ENCODE measurements at places on chromosomes 1 and 21.
A peak's percentile ranks its signal among the peaks of the same experiment; 100 is the strongest.

DNA sequence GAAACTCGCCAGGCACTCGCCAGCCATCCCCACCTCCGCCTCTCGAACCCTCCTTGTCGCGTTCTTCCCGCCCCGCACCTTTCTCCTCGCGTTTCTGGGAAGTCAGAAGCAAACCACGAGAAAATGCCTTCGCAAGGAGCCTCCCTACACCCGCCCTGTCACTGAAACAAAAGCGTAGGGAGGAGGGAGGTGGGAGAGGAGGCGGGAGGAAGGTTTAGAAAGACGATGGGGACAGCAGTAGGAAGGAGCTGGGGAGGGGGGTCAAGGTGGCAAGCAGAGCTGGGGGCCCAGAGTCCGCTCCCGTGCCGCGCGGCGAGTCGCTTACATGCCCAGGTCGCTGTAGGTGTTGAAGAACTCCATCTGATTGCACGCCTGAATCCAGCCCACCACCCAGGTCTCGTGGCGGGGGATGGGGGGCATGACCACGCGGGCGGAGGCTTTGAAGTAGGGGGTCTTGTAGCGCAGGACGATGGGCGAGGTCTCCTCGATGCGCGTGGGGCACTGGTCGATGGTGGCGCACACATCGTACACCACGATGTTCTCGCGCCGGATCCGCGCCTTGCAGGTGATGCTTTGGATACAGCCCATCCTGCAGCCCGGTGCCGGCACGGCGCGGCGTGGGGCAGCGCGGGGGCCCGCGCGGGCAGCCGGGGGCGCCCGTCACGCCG is 1.0 kb downstream of the FAM78B start:
- DNase-seq: peak; percentile 12

GRCh38 chr1:103256490-103256889 is 148.2 kb upstream of the COL11A1 start:
- no peak for DNase-seq

GRCh38 chr21:42309753-42310213 is 5.4 kb downstream of the TFF3 start:
- DNase-seq: peak; percentile 68

- DNase-seq: no peak
Observed at GRCh38 chr1:235749755-235750300, 100.2 kb upstream of the GNG4 start.

DNA sequence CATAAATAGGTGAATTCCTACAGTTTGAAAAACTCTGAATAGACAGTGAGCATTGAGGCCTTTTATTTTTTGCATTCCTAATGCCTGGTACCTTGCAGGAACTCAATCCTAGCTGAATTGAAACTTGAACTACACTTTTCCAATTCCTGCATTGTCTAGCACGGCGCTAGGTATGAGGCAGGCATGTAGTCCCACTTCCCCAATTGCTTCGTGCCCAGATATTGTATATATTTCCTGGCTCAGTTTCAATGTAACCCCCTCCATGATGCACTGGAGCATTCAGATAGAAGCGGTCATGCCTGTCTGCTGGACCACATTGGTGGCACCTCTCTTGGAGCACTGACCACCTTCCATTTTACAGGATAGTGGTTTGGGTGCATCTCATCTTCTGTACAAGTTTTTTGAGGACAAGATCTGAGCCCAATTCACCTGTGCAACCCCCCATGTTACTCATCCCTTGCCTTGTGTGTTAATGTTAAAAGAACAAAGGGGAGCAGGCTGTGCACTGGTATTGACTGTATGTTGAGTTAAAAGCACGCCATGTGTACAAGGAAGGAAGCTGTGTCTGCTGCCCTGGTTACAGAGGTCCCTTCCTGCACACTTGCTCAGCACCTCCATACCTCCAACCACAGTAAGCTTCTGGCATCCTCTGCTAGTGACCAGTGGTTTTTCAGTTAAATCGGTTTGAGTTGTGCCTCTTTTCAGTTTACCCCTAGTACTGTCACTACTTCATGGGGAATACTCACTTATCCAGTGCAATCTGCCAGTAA is 10.0 kb upstream of the RAB7B start:
- no peak for DNase-seq

- no peak for DNase-seq
Observed at GRCh38 chr1:247211339-247211738, 39.5 kb upstream of the ZNF124 start.

GRCh38 chr1:95229037-95229436 is 5.0 kb upstream of the RWDD3 start:
- DNase-seq: no peak

GRCh38 chr1:205474571-205474970 is 18.7 kb upstream of the BLACAT1 start:
- DNase-seq: no peak

DNA sequence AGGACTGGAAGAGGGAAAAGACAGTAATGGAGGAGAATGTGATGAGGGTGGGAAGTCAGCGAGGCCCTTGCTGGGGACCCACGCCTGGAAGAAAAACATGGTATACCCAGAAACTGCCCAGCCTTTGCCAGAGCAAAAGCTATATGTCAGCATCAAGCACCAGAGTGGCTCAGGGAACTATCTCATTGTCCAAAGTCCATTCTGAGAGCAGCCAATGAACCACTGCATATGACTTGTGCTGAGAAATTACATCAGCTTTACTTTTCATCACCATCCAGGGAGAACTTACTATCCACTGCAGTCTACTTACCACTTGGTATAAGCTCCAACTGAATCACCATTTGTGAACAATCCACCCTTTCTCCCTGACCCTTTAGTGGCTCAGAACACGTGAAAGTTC is 148.1 kb downstream of the TTLL7 start:
- DNase-seq: no peak

GRCh38 chr1:210588357-210588756 is 259.7 kb downstream of the HHAT start:
- DNase-seq: no peak

- no peak for DNase-seq
Observed at GRCh38 chr1:231418741-231419107, 3.4 kb downstream of the EGLN1 start.

DNA sequence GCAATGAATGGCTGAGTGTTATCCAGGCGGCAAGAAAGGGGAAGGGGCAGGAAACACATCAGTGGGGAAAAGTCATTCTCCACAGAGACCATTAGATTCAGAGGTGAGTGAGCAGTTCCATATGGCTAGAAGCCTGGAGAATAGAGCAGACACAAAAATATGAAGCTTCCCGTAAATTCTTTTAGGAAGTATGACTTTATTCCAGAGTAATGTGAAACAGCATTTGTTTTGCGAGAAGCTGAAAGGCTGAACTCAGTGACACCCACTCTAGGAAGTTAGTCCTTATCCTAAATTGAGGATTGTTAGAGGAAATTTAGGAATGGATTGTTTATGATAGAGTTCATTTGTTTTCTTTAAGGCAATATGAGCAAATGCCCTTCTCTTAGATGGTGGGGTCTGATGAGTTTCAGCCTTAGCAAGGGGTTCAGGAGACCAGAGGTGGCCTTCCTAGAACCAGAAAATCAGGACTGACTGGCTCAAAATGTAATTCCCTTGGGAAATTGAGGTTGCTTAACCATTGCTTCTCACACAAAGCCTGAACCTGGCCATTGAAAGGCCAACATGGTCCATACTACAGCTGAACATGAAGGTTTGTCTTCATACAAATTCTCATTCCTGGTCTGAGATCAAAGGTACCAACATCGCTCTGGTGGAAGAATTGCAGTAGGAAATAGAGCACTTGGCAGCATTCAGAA is 167.5 kb downstream of the TPR start:
- no peak for DNase-seq

- DNase-seq: no peak
Observed at GRCh38 chr1:233815865-233816264, 88.6 kb upstream of the SLC35F3 start.

- no peak for DNase-seq
Observed at GRCh38 chr1:3942416-3943122, 42.5 kb upstream of the C1orf174 start.

- peak; percentile 12 for DNase-seq
Observed at GRCh38 chr21:25496825-25497482, 110.3 kb downstream of the MRPL39 start.

DNA sequence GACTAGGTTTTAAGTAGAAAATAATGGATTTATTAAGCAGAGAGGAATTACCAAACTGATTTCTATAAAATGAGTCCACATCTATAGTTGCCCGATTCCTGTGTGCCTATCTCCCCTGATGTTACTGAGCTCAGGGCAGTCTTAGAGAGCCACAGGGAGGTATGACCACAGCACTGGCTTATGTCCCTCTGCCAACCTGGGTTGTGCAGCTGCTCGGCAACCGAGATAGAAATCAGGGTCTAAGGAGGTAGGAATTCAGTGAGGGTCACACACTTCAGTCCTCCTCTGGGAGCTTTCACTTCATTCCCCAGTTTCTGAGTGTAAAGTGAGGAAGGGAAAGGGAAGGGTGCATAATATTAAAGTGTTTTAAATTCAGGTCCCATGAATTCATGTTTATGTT is 386.8 kb downstream of the KCNH1 start:
- DNase-seq: no peak

- DNase-seq: no peak
Observed at GRCh38 chr1:225450491-225451191, 22.8 kb upstream of the LBR start.

GRCh38 chr1:84350104-84350503 is 48.2 kb upstream of the DNASE2B start:
- no peak for DNase-seq

DNA sequence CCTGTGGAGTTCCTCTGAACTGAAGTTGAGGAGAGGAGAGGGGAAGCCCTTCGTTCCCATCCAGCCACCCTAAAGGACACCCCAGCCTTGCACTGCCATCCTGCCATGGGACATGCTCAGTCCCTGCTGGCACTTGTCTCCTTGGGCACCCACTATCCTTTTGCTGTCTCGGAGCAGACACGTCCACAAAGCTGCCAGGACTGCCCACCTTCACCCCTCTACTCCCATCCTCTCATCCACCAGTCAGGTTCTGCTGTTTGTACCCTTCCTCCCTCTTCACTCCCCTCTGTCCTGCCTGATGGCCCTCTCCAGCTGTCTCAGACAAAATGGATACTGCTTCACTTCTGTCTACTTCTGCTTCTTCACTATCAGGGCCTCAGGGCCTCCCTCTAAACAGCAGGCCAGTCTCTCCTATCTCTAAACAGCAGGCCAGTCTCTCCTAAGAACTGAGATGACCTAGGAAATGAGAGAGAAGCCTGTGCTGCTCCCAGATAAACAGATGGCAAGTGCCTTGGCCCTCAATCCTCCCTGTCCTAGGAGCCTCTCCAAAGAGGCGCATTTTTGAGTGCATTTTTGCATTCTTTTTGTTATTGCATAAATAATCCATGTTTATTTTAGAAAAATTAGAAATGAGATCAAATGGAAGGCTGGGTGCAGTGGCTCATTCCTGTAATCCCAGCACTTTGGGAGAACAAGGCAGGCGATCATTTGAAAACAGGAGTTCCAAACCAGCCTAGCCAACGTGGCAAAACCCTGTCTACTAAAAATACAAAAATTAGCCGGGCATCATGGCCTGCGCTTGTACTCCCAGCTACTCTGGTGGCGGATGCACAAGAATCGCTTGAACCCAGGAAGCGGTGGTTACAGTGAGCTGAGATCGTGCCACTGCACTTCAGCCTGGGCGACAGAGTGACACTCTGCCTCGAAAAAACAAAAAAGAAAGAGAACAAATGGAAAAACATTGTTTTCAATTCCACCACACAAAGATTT is 4.4 kb upstream of the PYCR2 start:
- no peak for DNase-seq

GRCh38 chr1:78543941-78544643 is 53.3 kb downstream of the PTGFR start:
- DNase-seq: no peak

DNA sequence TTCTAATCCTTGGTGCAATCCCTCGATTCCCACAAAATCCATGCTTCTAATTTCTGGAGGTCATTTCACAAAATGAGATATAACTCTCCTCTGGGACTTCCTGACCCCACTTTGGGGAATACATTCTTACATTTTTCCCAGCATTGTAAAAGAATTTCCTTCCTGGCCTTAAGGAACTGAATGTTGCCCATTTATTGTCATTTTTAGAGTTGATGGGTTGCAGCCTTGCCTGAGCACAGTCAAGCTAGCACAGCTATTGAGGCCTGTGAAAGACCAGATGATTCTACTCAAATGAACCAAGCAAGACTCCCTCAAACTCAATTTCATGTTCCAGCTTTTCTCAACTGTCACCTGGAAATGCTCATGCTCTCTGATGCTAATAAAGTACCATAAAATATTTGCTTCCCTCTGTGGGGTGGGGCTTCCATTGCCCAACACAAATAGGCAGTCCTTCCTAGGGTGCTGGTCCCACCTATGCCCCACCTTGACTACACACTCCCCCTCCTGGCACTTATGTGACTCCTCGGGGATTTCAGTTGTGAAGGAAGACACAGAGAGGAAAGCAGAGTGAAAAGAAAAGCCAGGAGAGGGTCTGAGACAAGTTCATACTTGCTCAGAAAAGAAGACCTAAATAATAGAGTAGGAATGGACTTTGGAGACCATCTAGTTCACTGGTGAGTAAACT is 24.0 kb upstream of the CDC7 start:
- DNase-seq: no peak

Data from AG08396 (cell line).